ENCODE measurements at places on chromosomes 2 and 18.
A peak's percentile ranks its signal among the peaks of the same experiment; 100 is the strongest.

DNA sequence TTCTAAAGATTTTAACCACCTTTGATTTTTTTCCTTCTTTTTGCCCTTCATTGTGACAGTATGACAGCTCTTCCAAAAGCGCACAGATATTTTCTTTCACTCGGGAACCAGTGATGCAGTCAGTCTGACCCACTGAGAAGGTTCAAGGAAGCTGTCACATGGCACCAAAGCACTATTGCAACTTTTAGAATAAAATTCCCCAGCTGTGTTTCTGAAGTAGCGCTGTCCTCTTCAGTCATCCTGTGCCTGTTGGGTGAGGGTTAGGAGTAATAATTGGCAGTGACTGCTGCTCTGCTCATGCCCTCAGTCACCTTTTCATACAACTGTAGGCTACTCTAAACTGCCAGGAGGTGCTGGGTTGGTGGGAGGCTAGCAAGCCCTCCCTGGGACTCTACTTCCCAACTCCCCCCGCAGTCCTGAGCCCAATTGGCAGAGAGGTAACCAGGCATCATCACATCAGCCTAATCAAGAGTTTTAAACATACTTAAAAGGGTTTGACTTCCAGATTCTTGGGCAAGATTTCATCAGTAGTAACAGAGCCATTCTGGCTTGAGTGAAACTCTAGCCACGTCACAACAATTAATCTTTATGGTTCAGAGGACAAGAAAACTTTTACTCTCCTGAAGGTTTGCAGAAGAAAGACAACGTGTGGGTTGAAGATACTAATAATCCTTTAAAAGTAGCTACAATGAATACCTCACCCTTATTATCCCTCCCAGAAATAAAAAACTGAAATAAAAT lies 473.3 kb downstream of the FBXO15 start:
- no peak for DNase-seq

GRCh38 chr2:172091000-172091641 lies 5.8 kb downstream of the DLX1 start:
- no peak for DNase-seq

DNA sequence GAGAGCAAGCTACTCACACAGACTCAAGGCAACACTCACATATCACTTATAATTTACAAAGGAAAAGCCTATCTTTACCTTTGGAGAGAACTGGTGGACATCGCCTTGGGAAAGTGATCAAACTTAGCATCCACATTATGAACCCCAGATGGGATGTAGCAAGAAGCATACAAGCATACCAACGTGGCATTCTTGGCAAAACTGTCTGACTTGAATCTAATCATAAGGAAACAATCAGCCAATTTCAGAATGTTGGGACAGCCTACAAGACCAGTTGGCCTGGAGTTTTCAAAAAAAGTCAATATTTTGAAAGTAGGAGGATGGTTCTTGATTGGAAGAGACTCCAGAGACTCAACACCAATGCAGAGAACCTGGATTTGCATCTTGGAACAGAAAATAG lies 79.1 kb upstream of the PMAIP1 start:
- no peak for DNase-seq

DNA sequence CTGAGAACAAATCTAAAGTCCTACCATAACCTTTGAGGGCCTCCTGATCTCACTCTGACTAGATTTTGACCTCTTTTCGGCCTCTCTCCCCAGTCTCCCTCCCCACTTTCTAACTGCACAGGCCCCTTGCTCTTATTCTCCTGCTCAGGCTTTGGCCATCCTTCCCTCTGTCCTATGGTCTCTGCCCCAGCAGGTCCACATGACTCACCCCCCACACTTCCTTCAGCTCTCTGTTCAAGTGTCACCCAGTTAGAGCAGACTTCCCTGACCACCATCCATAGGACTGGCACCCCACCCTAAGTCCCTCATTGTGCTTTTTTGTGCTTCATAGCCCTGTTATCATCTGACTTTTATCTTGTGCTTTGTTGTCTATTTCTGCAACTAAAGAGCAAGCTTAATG lies 41.2 kb upstream of the NT5C1B start:
- no peak for DNase-seq

DNA sequence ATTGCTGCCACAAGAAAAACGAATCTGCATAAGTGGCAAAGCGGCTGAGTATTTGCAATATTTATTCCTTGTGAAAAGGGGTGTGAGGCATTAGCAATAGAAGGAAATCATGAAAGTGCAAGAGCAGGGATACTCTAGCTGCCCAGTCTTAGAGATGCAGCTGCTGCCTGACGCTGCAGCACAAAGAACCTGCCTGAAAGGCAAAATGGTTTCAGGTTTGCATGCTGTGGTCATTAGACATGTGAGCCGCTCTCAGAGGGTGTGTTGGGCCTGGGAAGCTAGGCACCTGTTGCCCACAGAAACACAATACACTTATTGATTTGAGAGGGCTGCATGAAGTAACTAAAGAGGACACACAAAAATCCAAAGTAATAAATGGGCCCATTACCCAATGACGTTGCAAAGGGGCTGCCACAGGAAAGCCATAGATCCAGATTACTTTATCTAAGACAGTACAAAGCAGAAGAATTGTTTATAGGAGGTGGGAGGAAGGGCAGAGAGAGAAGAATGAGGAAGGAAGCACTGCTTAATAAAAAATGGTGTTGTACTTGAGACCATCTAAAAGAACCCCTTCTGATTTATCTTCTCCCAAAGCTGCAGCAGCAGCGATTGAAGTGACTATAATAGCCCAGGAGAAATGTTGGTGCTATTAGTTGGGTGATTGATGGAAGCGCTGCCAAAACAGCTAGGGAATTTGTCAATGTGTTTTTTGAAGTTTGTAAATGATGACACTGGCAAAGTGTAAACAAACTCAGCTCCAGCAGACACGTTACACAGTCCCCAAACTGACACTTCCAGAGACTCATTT lies 492.4 kb upstream of the ACVR2A start:
- DNase-seq, result peak; percentile 19

DNA sequence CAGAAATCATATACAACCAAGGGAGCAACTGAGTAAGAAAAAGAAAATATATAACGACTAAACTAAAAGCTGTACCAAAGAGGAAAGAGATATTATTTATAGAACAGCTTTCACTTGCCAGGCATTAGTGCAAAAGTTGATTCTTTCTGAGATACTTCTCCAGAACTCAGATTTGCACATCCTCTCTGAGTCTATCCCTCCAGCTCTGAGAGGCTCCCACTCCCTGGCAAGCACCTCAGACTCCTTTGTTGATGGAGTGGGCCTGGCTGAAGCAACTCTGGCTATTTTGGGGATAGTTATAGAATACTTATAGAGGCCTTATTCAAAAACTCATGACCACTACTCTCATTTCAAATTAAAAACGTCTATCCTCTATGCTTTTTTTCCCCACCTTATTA lies 501.6 kb upstream of the TNP1 start:
- DNase-seq, result no peak

- no peak for DNase-seq
These were observed 3.8 kb downstream of the GALNT5 start for GRCh38 chr2:157261199-157261782.

- no peak for DNase-seq
These were observed 172.6 kb upstream of the PIEZO2 start for GRCh38 chr18:11322006-11322405.
